ENCODE measurements at places on chromosomes 12 and 14.
A peak's percentile ranks its signal among the peaks of the same experiment; 100 is the strongest.

- no peak for DNase-seq
Observed at GRCh38 chr12:44817687-44818086, 58.4 kb downstream of the NELL2 start.

DNA sequence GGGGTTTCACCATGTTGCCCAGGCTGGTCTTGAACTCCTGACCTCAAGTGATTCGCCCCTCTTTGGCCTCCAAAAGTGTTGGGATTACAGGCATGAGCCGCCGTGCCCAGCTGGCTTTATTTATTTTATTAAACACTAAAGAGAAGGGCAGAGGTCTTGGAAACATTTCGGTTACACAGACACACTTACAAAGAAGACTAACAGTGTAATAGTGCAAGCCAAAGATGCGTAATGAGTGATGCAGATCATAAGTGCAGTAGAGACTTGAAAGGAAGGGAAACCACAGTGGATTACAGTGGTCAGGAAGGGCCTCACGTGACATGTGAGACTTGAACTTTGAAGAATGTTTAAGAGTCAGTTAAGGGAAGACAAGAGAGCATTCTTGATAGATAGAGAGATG is 33.9 kb upstream of the CDK17 start:
- DNase-seq: peak; percentile 65

DNA sequence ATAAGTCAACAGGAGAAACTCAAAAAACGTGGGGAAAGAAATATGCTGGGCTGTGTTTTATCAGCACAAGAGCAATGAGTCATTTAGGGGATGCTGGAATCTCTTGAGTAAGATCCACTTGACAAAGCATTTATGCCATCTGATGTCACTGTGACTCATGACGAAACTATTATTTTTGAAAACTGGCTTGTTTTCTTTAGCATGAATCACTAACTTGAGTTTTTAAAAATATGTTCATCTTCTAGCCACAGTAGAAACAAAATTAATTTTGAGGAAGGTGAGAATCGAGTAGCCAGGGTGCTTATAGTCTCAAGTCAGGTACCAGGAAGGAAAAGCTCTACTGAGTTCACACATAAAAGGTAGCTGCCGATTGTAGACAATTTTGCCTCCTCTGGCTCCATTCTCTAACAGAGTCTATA is 456.2 kb upstream of the MGAT4C start:
- no peak for DNase-seq

GRCh38 chr12:99367181-99367580 is 280.4 kb upstream of the GARIN6 start:
- no peak for DNase-seq

All from stimulated activated CD4-positive, alpha-beta T cell treated with anti-CD3 and anti-CD28 coated beads, Interleukin-2, amount 100 ng/mL, for 24 hours (primary cell).